Activated B cell treated with CpG ODN at 0.5 μM for 24 hours (primary cell): ENCODE measurements at places on chromosomes 5 and 9. TPM values are rescaled to one million over a fixed set of nuclear protein-coding genes. Genes with fewer than 3 reads are reported as not detected.

The IL7R gene
- total RNA-seq: 1.9 and 3.0 TPM in 2 replicates

The FOXD4L5 gene
- total RNA-seq: 0.49 and 0.75 TPM in 2 replicates

The FAM219A gene
- total RNA-seq: 13.5 and 16.9 TPM in 2 replicates

DNA sequence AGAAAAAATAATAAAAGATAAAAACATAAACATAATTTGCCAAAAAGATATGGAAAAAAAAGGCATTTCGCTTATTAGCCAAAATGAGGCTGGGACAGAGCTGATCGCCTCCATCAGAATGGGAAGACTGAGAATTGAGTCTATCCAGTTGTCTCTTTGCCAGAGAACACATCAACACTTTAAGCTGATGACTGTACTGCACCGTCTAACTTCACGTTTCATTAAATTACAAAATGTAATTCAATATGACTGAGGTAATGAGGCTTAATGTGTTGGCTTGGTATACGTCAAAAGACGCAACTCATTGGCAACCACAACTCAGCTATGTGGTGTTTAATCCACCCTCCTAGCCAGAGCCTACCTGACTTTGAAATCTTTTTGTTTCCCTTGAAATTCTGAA, 462.7 kb upstream of the CD180 start:
- H3K27me3 ChIP-seq: no peaks in the 10 kb centered on the region
- no peak overlapping the region for H3K27ac ChIP-seq
- no peaks in the 10 kb centered on the region for H3K36me3 ChIP-seq
- no peak for DNase-seq
- H3K4me3 ChIP-seq: no peak overlapping the region

DNA sequence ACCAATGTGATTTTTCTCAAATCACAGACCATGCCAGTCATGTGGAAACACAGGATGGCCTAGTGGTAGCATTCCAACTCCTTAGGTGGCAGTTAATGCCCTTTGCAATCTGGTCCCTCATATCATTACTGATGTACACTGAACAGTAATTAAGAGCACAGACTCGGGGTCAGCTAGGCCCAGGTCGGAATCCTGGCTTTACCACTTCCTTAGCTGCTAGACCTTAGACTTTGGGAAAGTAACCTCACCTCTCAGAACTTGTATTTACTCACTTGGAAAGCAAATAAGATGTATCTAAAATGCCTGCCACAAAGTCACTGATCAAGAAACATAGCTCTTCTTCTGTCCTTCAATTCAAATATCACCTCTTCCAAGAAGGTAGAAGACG, 112.8 kb downstream of the MAPKAP1 start:
- H3K36me3 ChIP-seq: peaks cover 11% of the 10 kb centered on the region
- peaks cover 22% of the 10 kb centered on the region for H3K4me1 ChIP-seq
- H3K4me3 ChIP-seq: no peak overlapping the region
- H3K27me3 ChIP-seq: no peaks in the 10 kb centered on the region
- no peak for DNase-seq

The IGIP gene
- total RNA-seq: 3.7 and 4.8 TPM in 2 replicates

DNA sequence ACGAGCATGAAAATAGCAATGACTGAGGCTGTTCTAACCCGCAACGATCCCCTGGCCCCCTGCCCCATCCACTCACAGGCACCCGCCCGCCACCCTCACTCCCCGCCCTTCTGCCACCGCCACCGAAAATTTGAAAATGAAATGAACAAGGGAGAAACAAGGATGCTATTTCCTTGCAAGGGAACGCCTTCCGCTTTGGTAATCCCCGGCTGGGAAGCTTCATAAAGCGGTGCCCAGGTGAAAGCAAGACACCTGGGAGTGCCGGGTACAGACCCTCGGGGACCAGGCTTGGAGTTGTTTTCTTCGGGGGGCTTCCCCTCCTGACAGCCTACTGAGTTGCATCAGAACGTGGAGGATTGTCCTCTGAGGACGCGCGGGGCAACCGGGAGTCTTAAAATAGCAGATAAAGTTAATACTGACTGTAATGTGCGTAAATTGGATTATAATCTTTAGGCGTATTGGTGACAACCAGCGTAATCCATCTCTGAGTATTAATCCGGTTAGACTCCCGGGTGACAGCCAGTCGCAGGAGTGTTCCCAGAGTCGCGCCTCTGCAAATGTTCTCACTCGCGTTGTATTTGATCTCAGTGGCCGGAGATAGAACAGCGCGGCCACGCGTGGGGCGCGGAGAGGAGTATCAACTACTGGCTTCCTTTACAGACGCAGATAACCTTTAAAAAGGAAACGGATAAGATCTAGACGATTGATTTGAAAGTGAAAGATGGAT, 885 bp upstream of the MLLT3 start:
- H3K4me1 ChIP-seq: peaks cover 37% of the 10 kb centered on the region
- H3K27me3 ChIP-seq: peaks cover 17% of the 10 kb centered on the region
- DNase-seq: peak; percentile 26
- peak overlapping the region; percentile 92 for H3K4me3 ChIP-seq
- peaks cover 4% of the 10 kb centered on the region for H3K36me3 ChIP-seq
- H3K27ac ChIP-seq: peak overlapping the region; percentile 80

GRCh38 chr5:93588352-93589151, 5.5 kb downstream of the NR2F1 start:
- DNase-seq: no peak
- H3K27me3 ChIP-seq: peaks cover 64% of the 10 kb centered on the region
- H3K27ac ChIP-seq: no peak overlapping the region

The SPAAR gene
- not detected in 2 replicates for total RNA-seq

DNA sequence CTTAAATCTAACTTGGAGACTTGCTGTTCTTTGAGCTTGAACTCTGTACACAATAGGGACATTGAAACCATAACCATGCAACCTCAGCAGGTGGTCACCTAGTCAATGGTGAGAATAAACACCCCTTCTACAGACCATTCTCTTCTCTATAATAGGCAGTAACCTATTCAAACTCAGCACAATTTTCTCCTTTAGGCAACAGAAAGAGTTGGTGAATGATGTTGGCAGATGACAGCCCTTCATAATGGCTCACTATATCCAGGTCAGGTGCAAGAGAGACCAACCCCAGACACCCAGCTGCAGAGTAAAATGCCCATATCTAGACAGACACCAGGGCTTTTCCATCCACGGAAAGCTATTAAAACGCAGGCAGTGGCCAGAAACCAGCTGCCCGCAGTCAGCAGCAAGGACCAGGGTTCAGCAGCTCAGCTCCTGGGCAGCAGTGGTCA, 106.7 kb downstream of the SERINC5 start:
- H3K4me1 ChIP-seq: peaks cover 7% of the 10 kb centered on the region
- H3K27me3 ChIP-seq: no peaks in the 10 kb centered on the region
- DNase-seq: no peak
- no peak overlapping the region for H3K4me3 ChIP-seq
- peaks cover 12% of the 10 kb centered on the region for H3K36me3 ChIP-seq

- peaks cover 17% of the 10 kb centered on the region for H3K4me1 ChIP-seq
- no peaks in the 10 kb centered on the region for H3K36me3 ChIP-seq
- no peak overlapping the region for H3K27ac ChIP-seq
- H3K4me3 ChIP-seq: peak overlapping the region; percentile 69
- H3K27me3 ChIP-seq: peaks cover 46% of the 10 kb centered on the region
- peak; percentile 41 for DNase-seq
Measured at GRCh38 chr5:77972469-77973252, 196.5 kb upstream of the TBCA start.

- no peak for DNase-seq
- no peak overlapping the region for H3K27ac ChIP-seq
- H3K36me3 ChIP-seq: no peaks in the 10 kb centered on the region
- peaks cover 2% of the 10 kb centered on the region for H3K27me3 ChIP-seq
- H3K4me3 ChIP-seq: no peak overlapping the region
Measured at GRCh38 chr5:6812800-6813731, 99.8 kb downstream of the TENT4A start.

DNA sequence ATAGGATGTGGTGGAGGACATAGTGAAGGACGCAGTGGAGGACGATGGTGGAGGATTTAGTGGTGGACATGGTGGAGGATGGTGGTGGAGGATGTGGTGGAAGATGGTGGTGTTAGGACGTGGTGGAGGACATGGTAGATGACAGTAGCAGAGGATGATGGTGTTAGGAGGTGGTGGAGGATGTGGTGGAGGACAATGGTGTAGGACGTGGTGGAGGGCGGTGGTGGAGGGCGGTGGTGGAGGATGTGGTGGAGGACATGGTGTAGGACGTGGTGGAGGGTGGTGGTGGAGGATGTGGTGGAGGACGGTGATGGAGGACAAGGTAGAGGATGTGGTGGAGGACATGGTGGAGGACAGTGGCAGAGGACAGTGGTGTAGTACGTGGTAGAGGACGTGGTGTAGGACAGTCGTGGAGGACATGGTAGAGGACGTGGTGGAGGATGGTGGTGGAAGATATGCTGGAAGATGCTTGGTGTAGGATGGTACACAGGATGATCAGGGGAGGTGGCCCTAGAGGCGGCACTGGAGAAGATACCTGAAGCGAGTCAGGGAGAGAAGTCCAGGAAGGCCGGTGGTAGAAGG, 68.7 kb downstream of the S1PR3 start:
- H3K4me3 ChIP-seq: no peak overlapping the region
- H3K4me1 ChIP-seq: no peaks in the 10 kb centered on the region
- no peak for DNase-seq
- no peak overlapping the region for H3K27ac ChIP-seq
- no peaks in the 10 kb centered on the region for H3K36me3 ChIP-seq
- peaks cover 4% of the 10 kb centered on the region for H3K27me3 ChIP-seq

- H3K36me3 ChIP-seq: no peaks in the 10 kb centered on the region
- no peak overlapping the region for H3K27ac ChIP-seq
- peaks cover 3% of the 10 kb centered on the region for H3K27me3 ChIP-seq
- H3K4me3 ChIP-seq: no peak overlapping the region
- no peak for DNase-seq
Measured at GRCh38 chr5:115758356-115758755, 58.1 kb downstream of the CDO1 start.

DNA sequence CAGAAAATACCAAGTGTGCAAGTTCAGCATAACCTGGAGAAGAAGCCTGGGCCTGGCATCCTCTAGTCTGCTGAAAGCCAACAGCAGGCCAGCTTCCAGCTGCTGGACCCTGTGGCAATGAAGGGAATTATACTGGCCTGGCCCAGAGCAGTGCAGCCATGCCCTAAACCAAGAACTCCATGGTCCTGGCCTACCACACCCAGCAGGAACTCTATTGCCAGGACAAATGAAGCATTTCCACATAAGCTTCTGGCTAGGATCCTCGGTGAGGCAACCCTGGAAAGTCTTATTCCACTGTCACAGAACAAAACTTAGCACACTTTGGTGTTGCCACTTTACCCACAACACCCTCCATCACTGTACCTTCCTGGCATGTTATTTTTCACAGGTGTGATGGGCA, 35.5 kb downstream of the CDK5RAP2 start:
- DNase-seq: no peak
- no peak overlapping the region for H3K4me3 ChIP-seq
- no peak overlapping the region for H3K27ac ChIP-seq
- H3K27me3 ChIP-seq: no peaks in the 10 kb centered on the region
- H3K4me1 ChIP-seq: no peaks in the 10 kb centered on the region
- peaks cover 90% of the 10 kb centered on the region for H3K36me3 ChIP-seq

The SUB1 gene
- 213 and 237 TPM in 2 replicates for total RNA-seq

The SPATA9 gene
- total RNA-seq: not detected in 2 replicates

GRCh38 chr5:168114444-168115017, 176.9 kb upstream of the WWC1 start:
- no peak overlapping the region for H3K27ac ChIP-seq
- no peaks in the 10 kb centered on the region for H3K27me3 ChIP-seq
- H3K36me3 ChIP-seq: no peaks in the 10 kb centered on the region
- DNase-seq: no peak
- H3K4me1 ChIP-seq: no peaks in the 10 kb centered on the region
- H3K4me3 ChIP-seq: no peak overlapping the region

DNA sequence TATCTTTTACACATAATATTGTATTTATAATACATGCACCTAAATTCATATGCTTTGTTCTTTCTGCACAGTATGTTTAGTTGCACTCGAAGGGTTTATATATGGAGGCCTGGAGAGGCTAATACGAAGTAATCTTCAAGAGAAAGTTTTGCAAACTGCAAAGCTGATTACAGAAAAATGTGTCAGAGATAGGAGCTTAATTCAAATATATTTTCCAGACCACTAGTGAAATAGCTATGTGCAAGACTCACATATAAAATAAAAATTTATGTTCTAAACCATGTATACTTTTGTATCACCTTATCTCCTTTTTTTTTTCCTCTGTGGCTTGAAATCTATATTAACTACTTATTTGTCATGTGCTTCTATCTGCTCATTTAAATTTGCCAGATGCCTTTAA, 313.8 kb downstream of the EFNA5 start:
- no peak overlapping the region for H3K4me3 ChIP-seq
- no peaks in the 10 kb centered on the region for H3K4me1 ChIP-seq
- no peak overlapping the region for H3K27ac ChIP-seq
- peaks cover 2% of the 10 kb centered on the region for H3K27me3 ChIP-seq
- DNase-seq: no peak

- no peak overlapping the region for H3K4me3 ChIP-seq
- H3K36me3 ChIP-seq: no peaks in the 10 kb centered on the region
- no peaks in the 10 kb centered on the region for H3K4me1 ChIP-seq
- no peaks in the 10 kb centered on the region for H3K27me3 ChIP-seq
- no peak for DNase-seq
Measured at GRCh38 chr9:18343784-18344183, 130.2 kb upstream of the ADAMTSL1 start.

DNA sequence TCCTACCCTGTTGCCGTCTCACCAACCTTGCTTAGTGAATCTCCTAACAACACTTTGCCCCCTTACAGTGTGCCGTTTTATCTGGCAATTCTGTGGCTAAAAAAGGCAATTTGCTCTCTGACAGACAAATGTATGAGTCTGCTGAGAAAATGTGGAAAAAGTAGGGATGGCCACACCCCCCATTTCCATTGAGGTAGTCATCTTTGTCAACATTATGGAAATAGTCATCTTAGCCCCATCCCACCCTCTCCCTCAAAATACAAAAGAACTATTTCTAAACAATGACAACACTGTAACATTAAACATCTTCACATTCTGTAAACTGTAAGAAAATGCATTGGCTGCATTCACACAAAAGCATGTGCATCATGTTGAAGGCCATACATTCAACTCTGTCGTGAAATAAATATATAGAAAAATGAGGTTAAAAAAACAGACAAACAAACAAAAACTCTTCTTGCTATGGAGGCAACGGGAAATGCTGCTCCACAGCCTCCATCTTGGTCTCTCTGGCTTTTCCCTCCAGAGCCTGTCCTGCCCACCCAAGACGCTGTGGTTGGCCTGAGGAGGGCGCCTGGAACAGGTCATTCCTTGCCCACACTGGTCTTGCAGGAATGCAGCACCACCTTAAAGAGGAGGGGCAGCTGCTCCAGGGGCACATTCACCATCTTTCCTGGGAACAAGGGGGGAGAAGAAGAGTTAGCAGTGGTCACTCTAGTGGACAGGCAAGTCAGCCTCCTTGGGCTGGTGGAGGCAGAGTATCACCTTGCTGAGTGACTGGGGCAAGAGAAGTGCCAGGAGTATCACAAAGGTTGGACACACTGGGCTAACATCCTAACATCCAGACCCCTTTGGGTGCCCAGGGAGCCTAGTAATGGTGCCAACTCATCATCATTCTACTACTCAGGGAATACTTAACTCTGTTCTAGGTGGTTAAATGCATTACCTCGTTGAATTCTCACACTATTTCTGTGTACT, 15.2 kb upstream of the NR5A1 start:
- H3K27ac ChIP-seq: no peak overlapping the region
- H3K36me3 ChIP-seq: no peaks in the 10 kb centered on the region

The KLHL9 gene
- 13.1 and 13.8 TPM in 2 replicates for total RNA-seq
